ENCODE measurements at places on chromosomes 7 and 10. TPM values are rescaled to one million over a fixed set of nuclear protein-coding genes. Genes with fewer than 3 reads are reported as not detected.
A peak's percentile ranks its signal among the peaks of the same experiment; 100 is the strongest.

GRCh38 chr7:100588438-100588837 lies 2.3 kb downstream of the FBXO24 start:
- DNase-seq: peak; percentile 62

- DNase-seq: no peak
These were observed 84.9 kb downstream of the C10orf105 start for GRCh38 chr10:71634531-71635164.

DNA sequence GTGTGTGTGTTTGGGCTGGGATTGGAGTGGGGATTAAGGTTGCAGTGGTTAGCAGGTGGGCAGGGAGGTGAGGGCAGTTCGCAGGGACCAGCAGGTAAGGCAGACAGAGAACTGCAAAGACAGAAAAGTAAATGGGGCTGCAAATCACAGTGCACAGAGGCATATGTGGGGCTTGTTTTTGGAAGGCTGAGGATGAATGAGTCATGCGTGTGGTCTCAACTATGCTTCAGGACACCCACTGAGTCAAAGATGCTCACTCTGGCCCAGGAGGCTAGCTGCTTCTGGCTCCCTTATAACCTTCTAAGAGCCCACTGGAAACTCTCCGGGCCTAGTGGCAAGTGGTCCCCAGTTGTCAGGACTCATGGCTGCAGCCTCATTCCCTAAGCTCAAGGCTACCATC lies 118.2 kb downstream of the ZNF248 start:
- DNase-seq: no peak

- no peak for DNase-seq
These were observed 84.1 kb upstream of the ZNF800 start for GRCh38 chr7:127476618-127477017.

GRCh38 chr7:92576296-92576695 lies 13.9 kb downstream of the FAM133B start:
- DNase-seq: no peak

Gene EIF5AL1
- polyA plus RNA-seq: 0.37 TPM

Gene ZP3
- polyA plus RNA-seq: 3.7 TPM

Gene CALY
- polyA plus RNA-seq: not detected

Gene HERPUD2
- 10.8 TPM for polyA plus RNA-seq

Gene METTL27
- 0.35 TPM for polyA plus RNA-seq

Gene SPOCK2
- 0.12 TPM for polyA plus RNA-seq

Gene ITPRID1
- polyA plus RNA-seq: not detected
